ENCODE measurements at places on chromosomes 3 and 15.

DNA sequence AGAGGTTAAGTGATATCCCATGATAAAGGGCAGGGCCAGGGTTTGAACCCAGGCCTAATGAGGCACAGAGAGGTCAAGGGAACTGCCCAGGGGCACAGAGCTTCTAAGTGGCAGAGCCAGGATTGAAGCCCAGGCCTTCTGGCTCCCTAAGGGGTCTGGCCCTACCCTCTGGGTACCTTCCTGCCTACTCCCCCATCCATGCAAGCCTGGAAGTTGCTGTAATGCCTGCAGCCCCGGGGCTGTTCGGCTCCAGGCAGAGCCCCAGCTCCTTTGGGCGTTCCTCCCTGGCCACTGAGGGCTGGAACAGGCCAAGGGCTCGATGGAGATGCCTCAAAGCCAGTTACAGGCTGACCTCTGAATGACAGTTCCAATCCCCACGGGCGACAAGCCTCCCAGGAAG is 4.5 kb downstream of the GRIP2 start:
- DNase-seq = no peak

DNA sequence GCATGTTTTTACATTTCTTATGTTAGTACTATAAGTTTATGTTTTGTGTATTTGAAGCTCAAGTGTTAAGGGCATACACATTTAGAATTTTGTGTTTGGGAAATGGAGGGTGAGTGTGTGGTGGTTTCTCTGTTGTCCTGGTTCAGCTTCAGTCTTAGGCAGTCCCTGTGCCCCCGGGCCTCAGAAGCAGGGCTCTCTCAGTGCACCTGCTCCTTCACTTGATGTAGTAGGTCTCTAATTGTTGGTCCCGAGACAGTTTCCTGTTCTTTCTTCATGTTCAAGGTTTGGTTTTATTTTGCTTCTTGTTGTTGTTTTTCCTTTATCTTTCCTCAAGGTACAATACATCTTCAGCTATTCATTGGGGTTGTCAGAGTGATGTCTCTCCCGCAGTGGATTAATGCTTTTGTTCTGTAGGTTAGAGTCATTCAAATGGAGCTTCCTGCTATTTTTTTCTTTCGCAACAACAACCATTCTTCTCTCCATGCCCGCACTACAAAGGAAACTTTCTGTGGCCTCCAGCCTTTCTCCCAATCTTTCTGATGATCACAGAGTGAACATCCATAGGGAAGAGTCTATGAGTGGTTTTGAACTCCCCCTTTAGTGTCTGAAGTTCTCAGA is 177.8 kb upstream of the GOLGA6L4 start:
- DNase-seq = no peak

DNA sequence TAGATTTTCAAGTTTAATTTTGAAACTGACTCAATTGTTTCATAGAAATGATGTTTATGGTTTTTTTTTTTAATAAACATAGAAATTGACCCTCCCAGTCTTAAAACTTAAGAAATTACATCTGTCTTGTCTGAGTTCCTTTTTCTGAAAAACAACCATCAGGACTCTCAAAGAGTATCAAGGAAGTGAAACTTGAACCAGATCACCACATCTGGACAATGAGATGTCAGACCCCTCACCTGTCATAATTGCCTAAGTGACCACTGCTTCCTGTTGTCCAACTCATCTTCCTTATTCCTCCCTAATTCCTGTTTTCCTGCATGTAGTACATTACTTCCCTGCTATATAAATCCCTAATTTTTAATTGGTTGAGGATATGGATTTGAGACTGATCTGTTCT is 441.5 kb upstream of the ARHGEF26 start:
- no peak for DNase-seq

DNA sequence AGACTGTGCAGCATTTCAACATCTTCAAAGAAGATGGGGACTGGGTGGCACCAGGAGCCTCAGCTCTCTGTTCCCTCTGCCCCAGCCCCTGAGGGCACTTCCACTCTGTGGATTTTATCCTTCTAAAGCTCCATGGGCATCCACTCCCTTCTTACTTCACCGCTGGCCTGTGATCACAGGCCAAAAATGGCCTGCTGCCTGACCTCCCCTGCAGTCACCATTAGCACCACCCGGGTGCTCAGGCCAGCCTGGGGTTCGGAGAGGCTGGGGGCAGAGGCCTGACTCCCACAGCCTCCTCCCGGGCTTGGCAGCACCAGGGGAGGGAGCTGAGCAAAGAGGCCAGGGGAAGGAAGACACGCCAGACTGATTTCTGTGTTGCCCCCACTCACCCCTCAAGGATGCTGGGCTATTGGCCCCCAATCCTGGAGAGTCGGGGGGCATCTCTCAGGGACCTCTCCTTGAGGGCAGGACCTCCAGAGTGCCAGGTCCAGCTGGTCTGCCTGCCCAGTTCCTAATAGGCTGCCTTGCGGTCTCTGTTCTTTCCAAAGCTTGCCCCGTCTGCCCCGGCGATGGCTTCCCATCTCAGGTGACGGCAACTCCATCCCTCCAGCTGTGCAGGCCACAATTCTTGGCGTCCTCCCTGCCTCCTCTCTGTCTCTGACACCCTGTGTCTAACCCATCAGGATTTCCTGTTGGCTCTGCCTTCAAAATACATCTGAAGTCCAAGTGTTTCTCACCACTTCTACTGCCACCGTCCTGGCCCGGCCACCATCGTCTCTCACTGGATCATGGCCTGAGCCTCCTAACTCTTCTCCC is 67.1 kb downstream of the EXOG start:
- peak; percentile 16 for DNase-seq

- no peak for DNase-seq
These were observed 71.0 kb downstream of the SETD5 start for GRCh38 chr3:9468460-9468859.

DNA sequence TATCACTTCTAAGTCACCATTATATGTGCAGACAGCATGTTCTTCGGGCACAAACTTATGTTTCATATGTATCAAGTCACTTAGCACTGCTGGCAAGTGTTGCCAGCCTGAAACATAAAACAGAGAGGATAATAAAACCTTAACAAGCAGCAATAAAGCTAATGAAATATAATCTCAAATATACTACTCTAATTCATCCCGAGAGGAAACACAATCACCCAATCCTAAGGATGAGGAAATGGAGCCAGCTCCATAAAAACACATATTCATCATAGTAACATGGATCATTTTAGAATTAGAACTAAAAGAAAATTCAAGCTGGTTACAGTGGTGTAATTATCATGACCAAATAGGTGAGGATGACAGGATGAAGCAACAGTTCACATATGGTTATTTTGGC is 1072.7 kb downstream of the EPHA3 start:
- no peak for DNase-seq
